Suppressor macrophage treated with lipopolysaccharide for 4 hours (primary cell): ENCODE measurements at places on chromosomes 2 and 18.

DNA sequence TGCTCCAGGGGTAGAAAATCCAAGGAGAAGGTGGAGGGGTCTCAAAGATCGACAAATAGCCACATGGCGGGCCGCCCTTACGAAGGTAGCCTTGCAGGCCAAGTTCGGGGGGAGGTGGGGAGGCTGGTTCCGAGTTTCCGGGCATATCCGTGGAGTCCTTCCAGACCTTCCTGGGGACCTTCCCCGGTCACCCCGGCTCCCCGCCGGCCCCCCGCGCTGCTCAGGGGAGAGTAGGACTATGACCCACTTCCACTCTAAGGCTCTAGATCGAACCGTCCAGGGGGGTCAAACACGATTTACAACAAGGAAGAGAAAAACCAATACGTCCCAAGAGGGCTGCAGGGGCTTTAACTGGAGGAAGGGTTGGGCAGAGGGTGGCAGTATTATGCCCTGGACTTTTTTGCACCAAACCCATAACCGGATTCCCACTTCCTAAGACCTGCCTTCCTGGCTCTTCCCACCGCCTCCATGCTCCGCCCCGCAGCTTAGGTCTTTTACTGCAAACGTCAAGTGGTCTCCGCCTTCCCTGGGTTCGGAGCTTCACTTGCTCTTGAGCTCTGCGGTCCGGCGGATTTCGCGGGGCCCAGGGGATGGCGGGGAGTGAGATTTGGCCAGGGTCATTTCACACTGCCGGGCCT, 779 bp upstream of the LYPD6 start:
- DNase-seq, result no peak

- DNase-seq, result no peak
Observed at GRCh38 chr2:12381543-12382325, 335.0 kb upstream of the TRIB2 start.

DNA sequence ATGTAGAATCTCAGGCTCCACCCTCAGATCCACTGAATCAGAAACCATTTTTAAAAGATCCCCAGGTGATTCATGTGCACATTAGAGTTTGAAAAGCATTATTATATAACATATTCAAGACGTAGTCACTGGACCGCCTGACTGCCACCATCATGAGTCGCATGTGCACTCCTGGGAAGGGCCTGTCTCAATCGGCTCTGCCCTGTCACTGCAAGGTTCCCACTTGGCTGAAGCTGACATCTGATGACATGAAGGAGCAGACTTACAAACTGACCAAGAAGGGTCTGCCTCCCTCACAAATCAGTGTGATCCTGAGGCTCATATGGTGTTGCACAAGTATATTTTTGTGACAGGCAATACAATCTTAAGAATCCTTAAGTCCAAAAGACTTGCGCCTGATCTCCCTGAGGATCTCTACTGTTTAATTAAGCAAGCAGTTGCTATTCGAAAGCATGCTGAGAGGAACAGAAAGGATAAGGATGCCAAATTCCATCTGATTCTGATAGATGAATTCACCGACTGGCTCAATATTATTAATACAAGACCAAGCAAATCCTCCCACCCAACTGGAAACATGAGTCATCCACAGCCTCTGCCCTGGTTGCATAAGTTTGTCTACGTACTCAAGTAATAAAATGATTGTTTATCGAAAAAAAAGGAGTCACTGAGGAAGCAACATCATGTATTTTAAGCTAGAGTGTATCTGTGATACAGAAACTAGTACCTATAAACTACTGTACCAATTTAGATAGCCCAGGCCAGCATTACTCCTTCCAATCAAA, 26.2 kb downstream of the ATAD2B start:
- peak; percentile 72 for DNase-seq

DNA sequence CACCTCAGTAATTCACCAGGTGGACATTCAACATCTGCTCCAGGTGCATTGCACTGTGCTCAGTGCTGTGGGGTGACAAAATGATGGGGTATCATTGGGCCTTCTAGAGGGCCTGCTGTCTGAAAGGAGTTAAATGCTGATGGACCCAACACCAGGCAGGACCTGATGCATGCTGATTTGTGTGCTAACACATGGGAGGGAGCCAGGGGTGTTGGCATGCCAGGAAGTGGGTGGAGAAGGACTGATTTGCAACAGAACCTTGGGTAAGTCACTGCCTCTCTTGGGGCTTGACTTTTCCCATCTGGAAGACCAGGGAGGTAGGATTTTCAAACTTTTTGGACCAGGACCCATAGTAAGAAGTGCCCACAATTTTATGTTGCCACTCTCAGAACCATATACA, 57.9 kb upstream of the CXCR4 start:
- no peak for DNase-seq

DNA sequence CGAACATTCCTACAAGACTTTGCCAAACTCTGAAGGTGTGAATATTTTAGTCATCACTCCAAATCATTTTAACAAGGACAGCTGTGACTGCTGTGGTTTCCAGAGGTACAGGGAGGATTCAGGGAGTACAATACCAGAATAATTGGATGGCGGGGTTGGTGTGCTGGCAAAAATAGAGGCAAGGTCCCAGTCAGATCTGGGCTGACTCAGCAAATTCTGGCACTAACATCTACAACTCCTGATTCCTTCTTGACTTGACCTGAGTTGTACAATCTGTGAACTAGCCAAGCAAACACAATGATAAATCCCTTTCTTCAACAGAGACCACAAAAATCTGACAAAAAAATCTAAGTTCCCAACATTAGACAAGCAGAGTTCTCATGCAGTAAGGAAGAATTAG, 40.4 kb downstream of the RMP24 start:
- no peak for DNase-seq

DNA sequence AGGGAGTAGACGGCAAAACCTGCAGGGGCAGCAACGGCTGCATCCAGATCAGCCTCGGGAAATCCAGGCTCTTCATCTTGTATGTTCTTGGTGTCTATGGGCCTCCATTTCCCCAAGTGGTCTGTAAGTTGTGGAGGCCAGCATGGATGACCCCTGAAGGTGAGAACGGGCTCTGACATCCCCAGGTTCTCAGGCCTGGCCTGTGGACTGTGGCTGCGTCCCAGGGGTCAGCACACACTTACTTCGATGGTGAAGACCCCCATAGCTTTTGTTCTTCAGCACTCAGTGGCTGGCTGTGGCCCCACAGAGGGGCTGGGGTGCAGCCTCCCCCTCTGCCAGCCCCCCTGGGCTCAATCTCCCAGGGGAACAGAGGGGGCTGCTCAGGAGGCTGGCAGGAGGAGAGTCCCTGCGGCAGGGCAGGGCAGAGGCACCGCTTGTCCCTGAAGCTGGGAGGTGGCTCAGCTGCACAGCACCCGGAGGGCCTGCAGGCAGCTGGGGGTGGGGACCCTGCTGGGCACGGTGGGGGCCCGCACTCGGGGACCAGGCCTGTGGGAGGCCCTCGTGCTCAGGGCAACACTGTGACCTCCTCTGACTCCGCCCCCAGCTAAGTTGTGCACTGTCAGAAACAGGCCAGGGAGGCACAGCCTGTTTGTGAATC, 3.8 kb downstream of the SLC66A3 start:
- DNase-seq, result no peak

GRCh38 chr2:48265169-48266030, 264.6 kb upstream of the STON1 start:
- DNase-seq, result peak; percentile 87

GRCh38 chr2:32534831-32535230, 93.0 kb upstream of the TTC27 start:
- DNase-seq, result no peak

DNA sequence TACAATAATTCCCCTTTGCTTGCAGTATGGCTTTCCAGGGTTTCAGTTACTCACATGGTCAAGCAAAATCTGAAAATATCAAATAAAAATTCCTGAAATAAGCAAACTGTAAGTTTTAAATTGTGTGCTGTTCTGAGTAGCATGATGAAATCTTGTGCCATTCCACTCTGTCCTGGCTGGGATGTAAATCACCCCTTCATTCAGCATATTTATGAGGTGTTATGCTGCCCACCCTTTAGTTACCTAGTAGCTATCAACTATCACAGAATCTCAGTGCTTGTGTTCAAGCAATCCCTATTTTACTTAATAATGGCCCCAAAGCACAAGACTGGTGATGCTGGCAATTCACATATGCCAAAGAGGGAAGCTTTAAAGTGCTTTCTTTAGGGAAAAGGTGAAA, 867.7 kb upstream of the NRXN1 start:
- DNase-seq, result no peak

- DNase-seq, result no peak
Observed at GRCh38 chr2:238170386-238171071, 11.8 kb downstream of the ERFE start.

DNA sequence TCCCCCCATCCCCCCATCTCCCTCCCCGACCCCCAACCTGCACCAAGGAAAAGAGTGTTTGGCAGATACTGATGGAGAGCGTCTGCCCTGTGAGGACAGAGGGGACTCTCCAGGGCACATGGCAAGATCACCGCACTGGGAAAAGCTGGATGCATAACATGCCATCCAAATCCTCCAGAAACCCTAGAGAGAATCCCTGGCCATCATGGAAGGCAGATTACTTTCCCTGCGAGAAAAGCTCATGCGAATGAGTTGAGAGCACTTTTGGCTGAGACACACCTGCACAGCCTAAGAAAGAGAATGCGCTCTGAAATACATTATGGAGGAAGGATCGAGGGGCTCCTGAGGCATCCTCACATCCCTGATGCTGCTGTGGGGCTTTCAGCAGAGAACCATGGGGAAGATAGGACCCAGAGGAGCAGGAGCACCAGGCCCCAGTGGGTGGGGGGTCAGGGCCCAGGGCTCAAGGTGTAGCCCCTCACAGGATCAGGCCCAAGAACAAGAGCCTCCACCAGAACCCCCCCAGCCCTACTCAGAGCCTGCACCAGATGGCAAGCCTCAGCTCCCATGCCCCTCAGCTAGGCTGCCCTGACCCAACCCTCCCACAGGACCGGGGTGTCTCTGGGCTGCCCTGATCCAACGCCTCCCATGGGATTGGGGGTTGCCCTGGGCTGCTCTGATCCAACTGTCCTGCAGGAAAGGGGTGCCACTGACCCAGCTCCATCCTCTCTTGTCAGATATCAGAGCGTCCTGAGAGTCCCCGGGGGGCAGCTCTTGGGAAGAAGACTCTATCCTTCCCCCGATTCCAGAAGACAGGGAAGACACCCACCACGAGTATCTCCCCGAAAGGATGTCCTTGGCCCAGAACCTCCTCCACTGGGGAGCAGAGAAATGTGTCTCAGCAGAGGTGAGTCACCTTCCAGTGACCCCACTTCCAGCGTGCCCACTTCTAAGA, 153.4 kb downstream of the NDUFA10 start:
- DNase-seq, result no peak

DNA sequence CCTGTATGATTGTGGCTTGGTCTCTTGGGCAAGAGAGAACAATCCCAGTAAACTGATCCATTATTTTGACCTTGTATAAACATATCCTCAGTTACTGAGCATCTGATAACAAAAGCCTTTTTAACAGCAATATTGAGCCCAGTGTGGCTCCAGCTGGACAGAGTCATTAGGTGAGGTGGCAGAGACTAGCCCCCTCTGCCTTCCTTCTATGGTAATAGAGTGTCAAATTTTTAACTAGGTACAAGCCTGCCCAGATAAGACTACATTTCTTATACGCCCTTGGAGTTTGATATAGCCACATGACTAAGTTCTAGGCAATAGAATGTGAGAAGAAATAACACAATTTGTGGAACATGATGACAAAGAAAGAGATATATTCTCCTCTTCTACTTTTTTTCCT, 56.2 kb downstream of the HNMT start:
- DNase-seq, result no peak

GRCh38 chr18:3248062-3248657, 559 bp downstream of the MYL12A start:
- peak; percentile 62 for DNase-seq

- DNase-seq, result peak; percentile 35
Observed at GRCh38 chr2:42342061-42342794, 18.8 kb downstream of the COX7A2L start.

DNA sequence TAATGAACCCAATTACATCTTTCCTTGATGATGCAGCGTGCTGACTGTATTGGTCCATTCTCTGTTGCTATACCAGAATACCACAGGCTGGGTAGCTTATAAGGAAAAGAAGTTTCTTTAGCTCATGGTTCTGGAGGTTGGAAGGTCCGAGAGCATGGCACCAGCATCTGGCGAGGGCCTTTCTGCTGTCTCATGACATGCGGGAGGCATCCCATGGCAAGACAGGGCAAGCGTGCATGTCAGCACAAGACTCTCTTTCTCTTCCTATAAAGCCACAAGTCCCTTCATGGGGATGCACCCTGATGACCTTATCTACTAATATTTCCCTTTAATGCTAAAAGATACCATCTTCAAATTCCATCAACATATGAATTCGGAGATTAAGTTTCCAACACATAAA, 122.8 kb upstream of the FHL2 start:
- DNase-seq, result no peak

DNA sequence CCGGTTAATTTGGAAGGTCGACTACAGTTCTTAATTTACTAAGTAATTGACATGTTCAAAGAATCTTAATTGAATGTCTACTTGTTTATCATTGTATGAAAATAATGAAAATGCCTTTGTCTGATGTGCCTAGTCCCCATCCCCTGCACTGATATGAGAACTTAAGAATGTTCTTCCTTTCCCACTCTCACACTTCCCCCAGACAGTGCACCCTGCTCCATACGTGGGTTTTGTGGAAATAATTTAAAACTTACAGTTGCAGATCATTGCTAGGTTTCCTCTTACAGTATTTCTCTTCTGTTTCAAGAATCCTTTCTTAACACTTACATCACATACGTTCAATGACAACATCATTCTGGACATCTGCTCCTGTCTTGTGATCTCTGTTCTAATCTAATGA, 3.5 kb downstream of the ICOS start:
- no peak for DNase-seq

DNA sequence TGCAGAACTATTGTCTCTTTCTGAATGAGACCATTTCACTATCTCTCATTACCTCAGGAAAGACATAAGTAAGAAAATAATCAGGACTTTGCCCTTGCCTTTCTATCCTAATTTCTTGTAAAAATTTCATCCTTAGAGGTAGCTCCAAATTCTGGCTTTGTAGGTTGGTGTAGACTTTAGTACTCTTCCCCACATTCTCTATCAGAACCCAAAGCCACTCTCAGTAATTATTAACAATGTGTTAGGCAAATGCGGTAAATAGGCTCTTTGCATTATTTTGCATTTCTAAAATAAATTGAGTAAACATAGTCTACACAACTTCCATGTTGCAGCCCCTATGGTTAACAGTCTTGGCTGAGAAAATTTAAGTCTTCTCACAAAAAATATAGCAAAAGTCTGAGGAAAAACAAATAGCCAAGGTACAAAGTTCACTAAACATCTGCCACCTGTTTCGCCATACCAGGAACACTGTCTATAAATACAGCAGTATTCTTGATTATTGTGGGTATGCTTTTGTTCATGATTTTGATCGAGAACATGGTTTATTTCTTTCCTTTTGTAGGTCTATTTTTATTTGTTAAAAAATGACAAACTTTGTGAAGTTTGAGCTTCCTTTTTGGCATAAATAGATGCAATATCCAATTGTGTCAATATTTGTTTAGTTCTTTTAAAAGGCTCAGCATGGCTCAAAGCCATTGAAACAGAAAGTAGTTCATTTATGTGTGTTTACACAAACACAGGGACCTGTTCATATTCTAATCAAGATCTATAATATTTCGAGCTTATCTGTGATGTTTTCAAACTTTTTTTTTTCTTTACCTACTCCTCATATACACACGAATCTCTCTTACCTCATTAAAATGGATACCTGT, 1061.5 kb downstream of the CNTNAP5 start:
- no peak for DNase-seq
